ENCODE measurements at places on chromosomes 5 and 9. TPM values are rescaled to one million over a fixed set of nuclear protein-coding genes. Genes with fewer than 3 reads are reported as not detected.

DNA sequence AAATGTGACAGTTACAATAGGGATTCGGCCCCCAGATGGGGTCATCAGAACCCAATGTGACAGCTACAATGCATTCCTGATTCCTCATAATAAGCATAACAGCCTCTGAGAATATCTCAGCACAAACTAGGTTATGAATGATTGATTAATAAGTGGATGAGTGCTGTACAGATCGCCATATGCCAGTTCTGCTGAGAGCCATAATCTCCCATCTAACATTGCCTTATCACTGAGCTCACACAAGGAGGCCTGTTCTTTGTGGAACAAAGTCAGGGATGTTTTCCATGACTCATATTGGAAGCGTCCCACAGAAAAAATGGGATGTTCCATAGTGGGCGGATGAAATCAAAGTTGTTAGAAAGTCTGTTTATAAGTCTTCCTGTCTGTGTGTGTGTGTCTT lies 89.6 kb downstream of the KIF4B start:
- H3K27ac ChIP-seq: no peak overlapping the region
- no peak for DNase-seq

DNA sequence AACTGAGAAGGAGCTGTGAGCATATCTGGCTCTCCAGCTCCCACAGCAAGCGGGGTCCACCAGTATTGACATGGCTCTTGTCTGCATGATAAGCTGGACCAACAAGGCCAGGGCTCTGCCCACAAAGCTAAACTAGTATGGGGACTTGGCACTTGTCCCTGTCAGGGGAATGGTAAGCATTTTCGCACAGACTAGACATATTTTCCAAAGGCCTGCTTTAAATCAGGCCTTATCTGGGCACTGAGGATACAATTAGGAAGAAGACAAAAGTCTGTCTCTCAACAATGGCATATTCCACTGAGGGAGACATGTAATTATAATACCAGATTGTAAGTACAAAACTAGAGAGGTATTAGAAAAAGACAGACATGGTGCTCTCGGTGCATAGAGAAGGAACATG lies 32.1 kb downstream of the CSF2 start:
- no peak for DNase-seq
- H3K36me3 ChIP-seq: no peaks in the 10 kb centered on the region
- H3K27ac ChIP-seq: no peak overlapping the region
- H3K4me1 ChIP-seq: no peaks in the 10 kb centered on the region
- no peaks in the 10 kb centered on the region for H3K27me3 ChIP-seq

FAM221B gene
- not detected for total RNA-seq

- no peak for DNase-seq
- H3K27ac ChIP-seq: peak overlapping the region; percentile 32
- H3K4me1 ChIP-seq: peaks cover 27% of the 10 kb centered on the region
- H3K27me3 ChIP-seq: no peaks in the 10 kb centered on the region
- H3K36me3 ChIP-seq: no peaks in the 10 kb centered on the region
- peak overlapping the region; percentile 33 for H3K4me3 ChIP-seq
These were observed 11.1 kb downstream of the ZNF608 start for GRCh38 chr5:124735169-124735858.

SV2C gene
- 0.05 TPM for total RNA-seq

GRCh38 chr5:161400583-161400982 lies 145.9 kb downstream of the GABRB2 start:
- H3K27ac ChIP-seq: no peak overlapping the region
- H3K27me3 ChIP-seq: no peaks in the 10 kb centered on the region
- H3K4me1 ChIP-seq: no peaks in the 10 kb centered on the region
- no peak overlapping the region for H3K4me3 ChIP-seq
- H3K36me3 ChIP-seq: no peaks in the 10 kb centered on the region

GRCh38 chr5:94505327-94506068 lies 112.9 kb downstream of the KIAA0825 start:
- H3K4me1 ChIP-seq: no peaks in the 10 kb centered on the region
- no peak for DNase-seq
- no peak overlapping the region for H3K4me3 ChIP-seq
- no peaks in the 10 kb centered on the region for H3K36me3 ChIP-seq

GRCh38 chr9:14354201-14354600 lies 40.3 kb upstream of the NFIB start:
- DNase-seq: no peak
- no peak overlapping the region for H3K27ac ChIP-seq
- H3K4me3 ChIP-seq: no peak overlapping the region

- H3K27ac ChIP-seq: no peak overlapping the region
- H3K36me3 ChIP-seq: no peaks in the 10 kb centered on the region
- no peak for DNase-seq
- no peak overlapping the region for H3K4me3 ChIP-seq
These were observed 11.6 kb downstream of the ERP44 start for GRCh38 chr9:100087218-100087617.

GRCh38 chr5:65790371-65791163 lies 68.6 kb downstream of the NLN start:
- DNase-seq: no peak
- no peak overlapping the region for H3K4me3 ChIP-seq
- H3K27ac ChIP-seq: no peak overlapping the region
- no peaks in the 10 kb centered on the region for H3K27me3 ChIP-seq
- no peaks in the 10 kb centered on the region for H3K4me1 ChIP-seq

IFNA2 gene
- not detected for total RNA-seq

Measured in pancreas (tissue), 10 donors.